ENCODE measurements at places on chromosomes 1 and 21. TPM values are rescaled to one million over a fixed set of nuclear protein-coding genes. Genes with fewer than 3 reads are reported as not detected.

C1orf198 gene
- polyA plus RNA-seq = 22.8 TPM

C1orf185 gene
- not detected for polyA plus RNA-seq

GPATCH2 gene
- 5.4 TPM for polyA plus RNA-seq

SELENOF gene
- 54.1 TPM for polyA plus RNA-seq

ACP6 gene
- 16.3 TPM for polyA plus RNA-seq

PGLYRP4 gene
- polyA plus RNA-seq = not detected

CFHR2 gene
- 0.29 TPM for polyA plus RNA-seq

CFHR5 gene
- not detected for polyA plus RNA-seq

KCTD3 gene
- 109 TPM for polyA plus RNA-seq

FCRL2 gene
- 0.08 TPM for polyA plus RNA-seq

LHX8 gene
- not detected for polyA plus RNA-seq

MYOC gene
- 0.95 TPM for polyA plus RNA-seq

ERO1B gene
- 5.1 TPM for polyA plus RNA-seq

PEF1 gene
- polyA plus RNA-seq = 87.1 TPM

NID1 gene
- polyA plus RNA-seq = 61.1 TPM

IFI44 gene
- 48.6 TPM for polyA plus RNA-seq

RPE65 gene
- not detected for polyA plus RNA-seq

FCER1G gene
- 232 TPM for polyA plus RNA-seq

RUNX3 gene
- polyA plus RNA-seq = 1.0 TPM

SOX13 gene
- 10.3 TPM for polyA plus RNA-seq

CD101 gene
- 7.5 TPM for polyA plus RNA-seq

VWA1 gene
- polyA plus RNA-seq = 0.99 TPM

LRRC40 gene
- polyA plus RNA-seq = 14.0 TPM

JAM2 gene
- polyA plus RNA-seq = 12.5 TPM

HES2 gene
- 0.10 TPM for polyA plus RNA-seq

ACOT7 gene
- 11.3 TPM for polyA plus RNA-seq

DMBX1 gene
- 0.16 TPM for polyA plus RNA-seq

LRRC8B gene
- polyA plus RNA-seq = 36.2 TPM

TMCO4 gene
- 44.3 TPM for polyA plus RNA-seq

UBASH3A gene
- polyA plus RNA-seq = 0.44 TPM

CLIC6 gene
- not detected for polyA plus RNA-seq

AMY1A gene
- polyA plus RNA-seq = not detected

ADCY10 gene
- polyA plus RNA-seq = 0.38 TPM

COL24A1 gene
- 0.16 TPM for polyA plus RNA-seq

OR6K3 gene
- polyA plus RNA-seq = not detected

HMGCS2 gene
- polyA plus RNA-seq = 0.32 TPM

F5 gene
- 0.13 TPM for polyA plus RNA-seq

ACTN2 gene
- 0.09 TPM for polyA plus RNA-seq

TAS1R1 gene
- 0.37 TPM for polyA plus RNA-seq

AADACL4 gene
- 0.10 TPM for polyA plus RNA-seq

MUL1 gene
- 21.3 TPM for polyA plus RNA-seq

CFAP74 gene
- polyA plus RNA-seq = 0.88 TPM

RIT1 gene
- 10.3 TPM for polyA plus RNA-seq

TMEM269 gene
- polyA plus RNA-seq = not detected

PRKCZ gene
- polyA plus RNA-seq = 16.3 TPM

FCRL4 gene
- not detected for polyA plus RNA-seq

ETV3L gene
- polyA plus RNA-seq = not detected

VAV3 gene
- 1.7 TPM for polyA plus RNA-seq

SYCP1 gene
- polyA plus RNA-seq = not detected

ATG4C gene
- 5.6 TPM for polyA plus RNA-seq

COL9A2 gene
- polyA plus RNA-seq = 12.2 TPM

TNN gene
- polyA plus RNA-seq = 0.13 TPM
